ENCODE measurements at places on chromosomes 3 and 15.

DNA sequence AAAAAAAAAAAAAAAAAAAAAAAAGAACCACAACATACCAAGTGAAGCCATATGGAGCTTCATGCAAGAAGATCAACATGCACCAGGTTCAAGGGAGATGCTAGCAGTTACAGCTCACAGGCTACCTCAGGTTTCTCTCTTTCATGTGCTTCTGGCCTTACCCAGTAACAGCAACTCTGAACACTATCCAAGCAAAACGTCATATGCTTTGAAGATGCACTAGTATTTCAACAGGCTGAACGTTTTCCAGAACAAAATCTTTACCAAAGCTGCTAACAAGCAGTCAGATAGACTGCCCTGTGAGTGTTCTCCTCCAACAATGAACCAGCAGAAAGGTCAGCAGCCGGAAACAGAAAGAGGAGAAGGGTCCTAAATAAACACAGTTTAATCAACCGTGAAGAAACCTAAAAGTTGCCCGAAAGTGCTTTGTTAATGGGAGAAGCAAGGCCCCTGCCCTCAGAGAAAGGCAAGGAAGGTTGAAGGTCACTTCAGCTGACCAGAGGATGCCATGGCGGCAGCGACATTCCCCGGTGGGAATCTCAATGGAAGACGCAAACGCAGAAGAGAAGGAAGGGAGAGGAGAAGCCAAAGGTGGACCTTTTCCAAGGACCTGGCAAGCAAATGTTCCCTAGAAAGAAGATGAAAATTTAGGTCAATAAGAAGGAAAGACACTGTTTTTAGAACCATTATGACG, 80.1 kb downstream of the CCNL1 start:
- no peak for DNase-seq

GRCh38 chr15:99466701-99467337, 99.0 kb upstream of the MEF2A start:
- no peak for DNase-seq

- DNase-seq, result no peak
Observed at GRCh38 chr3:117184574-117184973, 475.0 kb downstream of the TUSC7 start.

DNA sequence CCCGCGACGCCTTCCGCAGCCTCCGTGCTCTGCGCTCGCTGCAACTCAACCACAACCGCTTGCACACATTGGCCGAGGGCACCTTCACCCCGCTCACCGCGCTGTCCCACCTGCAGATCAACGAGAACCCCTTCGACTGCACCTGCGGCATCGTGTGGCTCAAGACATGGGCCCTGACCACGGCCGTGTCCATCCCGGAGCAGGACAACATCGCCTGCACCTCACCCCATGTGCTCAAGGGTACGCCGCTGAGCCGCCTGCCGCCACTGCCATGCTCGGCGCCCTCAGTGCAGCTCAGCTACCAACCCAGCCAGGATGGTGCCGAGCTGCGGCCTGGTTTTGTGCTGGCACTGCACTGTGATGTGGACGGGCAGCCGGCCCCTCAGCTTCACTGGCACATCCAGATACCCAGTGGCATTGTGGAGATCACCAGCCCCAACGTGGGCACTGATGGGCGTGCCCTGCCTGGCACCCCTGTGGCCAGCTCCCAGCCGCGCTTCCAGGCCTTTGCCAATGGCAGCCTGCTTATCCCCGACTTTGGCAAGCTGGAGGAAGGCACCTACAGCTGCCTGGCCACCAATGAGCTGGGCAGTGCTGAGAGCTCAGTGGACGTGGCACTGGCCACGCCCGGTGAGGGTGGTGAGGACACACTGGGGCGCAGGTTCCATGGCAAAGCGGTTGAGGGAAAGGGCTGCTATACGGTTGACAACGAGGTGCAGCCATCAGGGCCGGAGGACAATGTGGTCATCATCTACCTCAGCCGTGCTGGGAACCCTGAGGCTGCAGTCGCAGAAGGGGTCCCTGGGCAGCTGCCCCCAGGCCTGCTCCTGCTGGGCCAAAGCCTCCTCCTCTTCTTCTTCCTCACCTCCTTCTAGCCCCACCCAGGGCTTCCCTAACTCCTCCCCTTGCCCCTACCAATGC, 2.0 kb downstream of the ISLR start:
- no peak for DNase-seq

DNA sequence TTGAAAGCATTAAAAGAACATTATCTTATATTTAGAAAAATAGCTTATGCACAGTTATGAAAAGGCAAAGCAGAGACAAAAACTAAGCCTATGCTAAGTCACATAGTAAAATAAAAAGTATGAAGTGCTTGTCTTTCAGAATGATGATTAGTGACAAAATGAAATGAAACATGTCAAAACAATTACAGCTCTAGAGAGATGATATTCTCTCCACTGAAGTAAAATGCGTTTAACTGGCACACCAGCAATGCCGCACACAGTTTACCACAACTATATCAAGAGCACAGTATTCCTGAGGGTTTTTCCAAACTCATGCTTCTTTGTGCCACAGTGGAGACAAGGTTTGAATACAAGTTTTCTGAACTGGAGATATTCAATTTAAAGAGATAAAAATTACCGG, 2.1 kb upstream of the ZBBX start:
- no peak for DNase-seq

- DNase-seq, result no peak
Observed at GRCh38 chr3:129046732-129047552, 13.6 kb upstream of the GP9 start.

DNA sequence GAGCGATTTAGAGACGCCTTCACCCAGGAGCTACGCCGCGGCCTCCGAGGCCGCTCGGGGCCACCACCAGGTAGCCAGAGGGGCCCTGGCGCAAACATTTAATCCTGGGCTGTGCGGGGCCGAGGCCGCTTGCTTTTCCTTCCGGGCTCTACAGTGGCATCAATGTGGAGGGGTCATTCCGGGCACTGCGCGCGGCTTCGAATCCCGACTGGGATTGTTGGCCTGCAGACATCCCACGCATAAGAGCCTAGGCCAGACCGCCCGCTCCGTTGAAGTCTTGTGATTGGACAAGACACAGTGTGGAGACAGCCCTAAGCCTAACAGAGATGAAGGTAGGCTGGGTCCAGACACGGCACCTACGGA, 568 bp upstream of the NCBP2 start:
- DNase-seq, result no peak

GRCh38 chr15:81294516-81294880, 29.4 kb downstream of the STARD5 start:
- DNase-seq, result no peak

DNA sequence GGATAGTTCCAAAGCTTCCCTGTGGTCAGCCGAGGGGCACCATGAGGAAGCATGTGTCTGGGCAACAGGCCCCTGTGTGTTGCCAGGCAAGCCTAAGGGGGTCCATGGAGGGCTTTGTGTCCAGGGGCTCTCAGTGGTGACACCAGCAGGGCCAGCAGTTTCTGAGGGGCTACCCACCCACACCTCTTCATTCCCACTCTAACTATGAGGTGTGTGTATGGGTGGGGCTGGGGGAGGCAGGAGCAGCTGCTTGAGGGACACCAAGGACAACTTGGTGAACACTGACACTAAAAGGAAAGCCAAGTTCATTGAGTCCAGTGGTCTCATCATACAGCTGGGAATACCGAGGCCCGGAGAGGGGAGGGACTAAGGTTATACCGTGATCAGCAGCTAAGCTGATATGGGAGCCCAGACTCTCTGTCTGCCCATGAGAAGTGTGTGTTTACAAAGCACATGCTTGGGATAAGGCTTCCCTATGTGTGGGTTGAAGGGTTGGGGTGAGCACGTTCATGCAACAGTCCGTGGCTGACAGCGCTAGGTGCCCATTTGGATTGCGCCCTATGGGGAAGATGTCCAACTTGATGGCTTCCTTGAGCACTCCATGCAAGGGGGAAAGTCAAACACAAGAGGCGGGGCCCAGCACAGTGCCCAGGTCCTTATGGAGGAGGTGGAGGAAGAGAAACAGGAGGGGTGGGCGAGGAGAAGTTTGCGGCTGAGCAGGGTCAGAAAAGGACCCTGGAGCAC, 34.8 kb upstream of the CHRNB4 start:
- DNase-seq, result no peak

GRCh38 chr3:17431484-17432045, 310.9 kb downstream of the TBC1D5 start:
- DNase-seq, result no peak

DNA sequence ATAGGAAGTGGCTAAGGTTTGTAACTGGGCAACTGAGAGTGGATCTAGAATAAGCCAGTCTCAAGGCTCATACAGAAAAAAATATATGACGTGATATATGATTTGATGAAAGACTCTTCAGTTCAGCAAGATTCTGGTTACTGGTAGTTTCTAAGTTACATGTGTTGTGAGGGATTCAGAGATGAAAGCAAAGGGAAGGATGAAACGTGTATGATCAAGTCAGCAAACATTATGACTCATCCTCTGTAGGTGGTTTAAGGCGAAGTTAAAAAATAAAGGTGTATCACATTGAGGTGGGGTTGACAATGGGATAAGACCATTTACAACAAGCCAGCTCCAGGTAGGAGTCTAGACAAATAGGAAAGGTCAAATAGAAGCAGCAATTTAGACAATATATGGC, 16.2 kb downstream of the TERC start:
- no peak for DNase-seq

DNA sequence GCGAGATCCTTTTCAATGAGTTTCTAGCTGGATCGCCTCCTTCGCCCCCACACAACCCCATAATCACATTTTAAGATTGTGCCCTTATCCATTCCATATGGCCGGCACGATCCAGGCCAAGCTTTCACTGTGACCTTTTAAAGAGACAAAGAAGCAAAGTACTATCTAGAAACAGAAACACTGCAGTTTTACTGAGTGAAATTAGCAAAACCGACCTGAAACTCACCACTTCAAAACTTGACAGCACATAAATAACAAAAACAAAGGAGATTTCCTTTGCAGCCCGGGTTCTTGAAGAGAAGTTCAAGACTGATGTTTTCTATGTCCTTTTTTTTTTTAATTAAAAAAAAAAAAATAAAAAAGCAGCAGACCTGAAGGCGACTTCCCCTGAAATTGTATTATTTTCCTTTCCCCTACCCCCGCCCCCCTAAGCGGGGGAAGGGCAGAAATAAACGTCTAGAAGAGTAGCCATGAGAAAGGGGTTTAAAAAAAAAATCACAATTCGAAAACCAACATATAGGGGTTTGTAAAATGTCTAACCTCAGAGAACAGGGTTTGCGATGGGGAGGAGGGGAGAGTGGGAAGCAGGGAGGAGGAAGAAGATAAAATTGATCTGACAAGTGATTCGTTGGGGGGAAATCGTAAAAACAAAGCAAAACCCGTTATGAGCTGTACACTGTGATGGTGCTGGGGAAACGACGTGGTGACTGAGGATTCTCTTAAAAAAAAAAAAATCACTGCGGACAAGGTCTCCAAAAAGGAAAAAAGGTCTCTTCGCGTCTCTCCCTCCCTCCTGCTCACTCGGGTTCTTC, 1.5 kb downstream of the SATB1 start:
- no peak for DNase-seq

DNA sequence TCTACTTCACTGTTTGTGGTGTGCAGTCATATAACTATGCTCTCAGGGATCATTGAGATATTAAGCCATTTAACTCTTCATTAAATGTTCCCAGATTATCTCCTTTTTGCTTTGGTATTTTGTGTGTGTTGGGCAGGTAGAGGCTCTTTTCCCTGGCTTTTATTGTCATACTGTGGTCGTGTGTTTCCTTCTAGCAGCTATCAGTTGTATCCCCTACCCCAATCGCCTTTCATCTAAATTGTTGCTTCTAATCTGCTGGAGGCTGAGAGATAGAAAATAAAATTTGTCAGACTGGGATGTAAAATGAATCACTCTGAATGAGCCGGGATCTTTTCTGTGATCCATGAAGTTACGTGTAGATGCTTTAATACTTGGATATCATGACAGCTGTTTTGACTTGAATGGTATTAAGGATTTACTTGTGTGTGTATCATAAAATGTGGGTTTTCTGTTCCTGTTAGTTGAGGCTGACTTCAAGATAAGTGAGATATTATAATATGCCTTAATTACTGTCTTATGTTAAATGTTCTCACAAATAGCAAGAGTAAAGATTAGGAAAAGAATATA, 9.2 kb downstream of the NFKBIZ start:
- DNase-seq, result no peak
